Activated CD4-positive, alpha-beta memory T cell treated with anti-CD3 and anti-CD28 coated beads for 36 hours (primary cell): ENCODE measurements at places on chromosomes 2 and 18. TPM values are rescaled to one million over a fixed set of nuclear protein-coding genes. Genes with fewer than 3 reads are reported as not detected.

Gene UBE2E3
- 33.0 TPM for total RNA-seq

Gene SLC9A4
- not detected for total RNA-seq

Gene MOB1A
- total RNA-seq, result 159 TPM

Gene CHST9
- not detected for total RNA-seq

Gene SPDYA
- 1.1 TPM for total RNA-seq

Gene ZEB2
- total RNA-seq, result 17.1 TPM

Gene REEP1
- 0.07 TPM for total RNA-seq

Gene ADRA2B
- 0.21 TPM for total RNA-seq

Gene HJURP
- total RNA-seq, result 102 TPM

Gene FHL2
- total RNA-seq, result 1.3 TPM

Gene SPIRE1
- total RNA-seq, result 7.2 TPM

Gene ACYP2
- 6.4 TPM for total RNA-seq

Gene MBP
- total RNA-seq, result 40.4 TPM

Gene PDE11A
- total RNA-seq, result not detected

Gene WDR75
- total RNA-seq, result 66.4 TPM

Gene CROCC2
- total RNA-seq, result not detected

Gene SERPINB7
- total RNA-seq, result not detected

Gene EN1
- not detected for total RNA-seq

Gene FOXI3
- not detected for total RNA-seq

Gene AQP4
- total RNA-seq, result not detected

Gene RALB
- 52.9 TPM for total RNA-seq

Gene PLB1
- total RNA-seq, result 0.64 TPM

Gene KATNAL2
- 0.46 TPM for total RNA-seq

Gene MSTN
- total RNA-seq, result not detected

Gene FLACC1
- total RNA-seq, result 0.63 TPM

Gene FOXD4L1
- total RNA-seq, result 0.12 TPM

Gene AQP12A
- not detected for total RNA-seq

Gene PID1
- not detected for total RNA-seq
